Posterior vena cava (tissue), 2 donors: ENCODE measurements at places on chromosomes 11 and 22. TPM values are rescaled to one million over a fixed set of nuclear protein-coding genes. Genes with fewer than 3 reads are reported as not detected.

CTSW gene
- total RNA-seq, result 1.8 TPM

KDM4E gene
- not detected for total RNA-seq

KBTBD3 gene
- 4.7 TPM for total RNA-seq

CADM1 gene
- 2.5 TPM for total RNA-seq

JHY gene
- 4.1 TPM for total RNA-seq

GNG3 gene
- not detected for total RNA-seq

HTR3A gene
- total RNA-seq, result not detected

SPDYC gene
- not detected for total RNA-seq

ARHGAP8 gene
- total RNA-seq, result 1.4 TPM

AIFM3 gene
- 0.62 TPM for total RNA-seq

PRG3 gene
- not detected for total RNA-seq

SCGB1A1 gene
- not detected for total RNA-seq

MCHR1 gene
- total RNA-seq, result 0.52 TPM

PRR33 gene
- not detected for total RNA-seq

MLC1 gene
- total RNA-seq, result 0.28 TPM

GLYATL2 gene
- not detected for total RNA-seq

P4HA3 gene
- total RNA-seq, result 5.6 TPM

MMP3 gene
- 0.14 TPM for total RNA-seq

APOBEC3G gene
- 7.1 TPM for total RNA-seq

MRPL21 gene
- total RNA-seq, result 47.5 TPM

WBP2NL gene
- total RNA-seq, result 1.2 TPM

LYVE1 gene
- total RNA-seq, result 112 TPM

IRAG1 gene
- 366 TPM for total RNA-seq

NAALAD2 gene
- 2.0 TPM for total RNA-seq

GGT1 gene
- total RNA-seq, result 5.1 TPM

NECTIN1 gene
- total RNA-seq, result 11.4 TPM

RAB36 gene
- 5.1 TPM for total RNA-seq

FGF4 gene
- not detected for total RNA-seq

SCN4B gene
- 9.8 TPM for total RNA-seq

GVQW3 gene
- 1.9 TPM for total RNA-seq

EED gene
- 16.1 TPM for total RNA-seq

RTN4RL2 gene
- 2.0 TPM for total RNA-seq

TEF gene
- 20.5 TPM for total RNA-seq

CRYBB3 gene
- total RNA-seq, result not detected

MPPED2 gene
- total RNA-seq, result 11.1 TPM

CREB3L1 gene
- total RNA-seq, result 14.3 TPM
